ENCODE measurements at places on chromosomes 7 and 10.

DNA sequence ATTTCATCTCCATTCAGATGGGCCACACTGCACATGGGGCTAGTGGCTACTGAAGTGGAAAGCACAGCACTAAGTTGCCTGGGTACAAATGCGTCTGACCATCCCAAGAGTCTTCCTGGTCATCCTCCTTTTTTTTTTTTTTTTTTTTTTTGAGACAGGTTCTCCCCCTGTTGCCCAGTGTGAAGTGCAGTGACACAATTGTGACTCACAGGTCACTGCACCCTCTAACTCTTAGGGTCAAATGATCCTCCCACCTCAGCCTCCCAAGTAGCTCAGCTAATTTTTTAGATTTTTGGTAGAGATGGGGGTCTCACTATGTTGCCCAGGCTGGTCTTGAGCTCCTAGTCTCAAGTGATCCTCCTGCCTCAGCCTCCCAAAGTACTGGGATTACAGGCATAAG, 3.4 kb upstream of the TRRAP start:
- no peak for DNase-seq

DNA sequence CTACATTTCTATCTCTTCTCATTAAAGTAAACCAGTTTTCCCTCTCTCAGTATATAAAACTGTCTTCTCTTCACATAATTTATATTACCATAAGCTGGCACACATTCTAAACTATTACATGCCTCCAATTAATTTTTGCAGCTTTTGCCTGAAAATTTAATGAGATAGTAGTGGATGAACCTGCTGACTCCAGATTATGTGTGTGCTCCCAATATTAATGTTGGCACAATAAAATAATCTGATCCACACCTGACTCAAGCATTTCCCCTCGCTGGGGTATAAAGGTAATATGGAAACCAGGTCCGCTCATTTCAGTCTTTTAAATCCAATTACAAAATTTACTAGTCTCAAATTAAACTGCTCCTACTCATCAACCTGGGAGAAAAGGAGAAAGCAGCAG, 63.4 kb downstream of the CTBP2 start:
- no peak for DNase-seq

DNA sequence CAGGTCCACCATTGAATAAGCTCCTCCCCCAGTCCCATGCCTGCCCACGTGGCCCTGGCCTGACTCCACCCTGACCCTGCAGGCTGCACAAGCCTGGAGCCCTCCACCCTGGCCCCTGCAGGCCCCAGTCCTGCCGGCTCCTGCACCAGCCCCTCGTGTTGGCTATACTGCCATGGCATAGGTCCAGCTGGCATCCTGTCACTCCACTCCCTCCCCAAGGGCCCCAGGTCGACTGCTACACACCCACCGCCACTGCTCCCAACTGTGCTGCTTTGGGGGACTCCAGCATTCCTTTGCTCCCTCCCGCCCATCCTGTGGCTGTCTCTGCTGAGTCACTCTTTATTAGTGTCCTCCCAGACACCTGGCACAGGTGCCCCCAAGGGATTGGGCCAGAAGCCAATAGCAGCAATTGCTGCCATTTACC, 32.4 kb upstream of the HSPA12A start:
- no peak for DNase-seq

- DNase-seq: no peak
Measured at GRCh38 chr7:102916881-102917280, 4.1 kb downstream of the LRRC17 start.

DNA sequence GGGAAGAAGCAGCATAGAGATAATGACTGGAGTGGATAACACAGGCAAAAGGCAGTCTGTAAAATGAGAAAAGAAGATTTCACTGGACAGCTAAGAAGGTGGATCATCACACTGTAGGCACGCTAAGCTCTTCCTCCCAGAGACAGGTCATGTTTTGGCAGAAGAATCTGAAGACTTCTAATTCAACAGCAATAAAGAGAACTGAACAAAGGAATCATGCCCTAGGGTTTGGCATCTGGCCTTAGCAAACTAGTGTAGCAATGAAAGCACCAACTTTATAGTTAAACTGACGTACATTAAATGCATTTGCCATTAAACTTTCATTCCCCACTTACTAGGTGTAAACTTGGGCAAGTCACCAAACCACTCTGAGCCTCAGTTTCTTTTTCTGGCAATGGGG, 84.4 kb upstream of the SEM1 start:
- no peak for DNase-seq

DNA sequence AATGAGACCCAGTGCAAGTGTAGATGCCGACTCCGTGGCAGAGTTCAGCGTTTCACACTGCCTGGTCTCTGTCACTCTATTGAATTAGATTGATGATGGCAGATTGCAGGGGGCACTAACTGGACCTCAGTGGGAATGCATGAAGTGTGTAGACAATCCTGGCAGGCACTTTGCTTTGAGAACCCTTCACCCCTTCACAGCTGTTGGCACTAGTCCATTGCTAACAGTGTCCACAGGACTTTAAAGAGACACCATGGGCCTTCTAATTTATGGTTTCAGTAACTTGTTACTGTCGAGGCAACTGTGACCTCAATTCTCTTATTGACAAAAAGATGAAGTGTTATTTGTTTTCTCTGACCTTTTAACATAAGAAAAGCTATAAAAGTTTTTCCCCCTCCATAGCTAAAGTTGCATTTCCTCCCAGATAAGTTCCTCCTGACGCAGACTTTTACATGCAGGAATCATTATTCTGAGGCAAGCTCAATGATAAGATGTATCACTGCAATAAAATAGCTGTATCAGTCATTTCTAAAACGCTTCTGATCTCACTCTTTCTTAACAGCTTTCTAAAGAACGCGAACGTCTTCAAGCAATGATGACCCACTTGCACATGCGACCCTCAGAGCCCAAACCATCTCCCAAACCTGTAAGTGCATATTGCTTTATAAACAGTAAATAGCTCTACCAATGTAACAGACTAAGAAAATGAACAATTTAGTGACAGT, 238.9 kb downstream of the FOXP2 start:
- DNase-seq: no peak

DNA sequence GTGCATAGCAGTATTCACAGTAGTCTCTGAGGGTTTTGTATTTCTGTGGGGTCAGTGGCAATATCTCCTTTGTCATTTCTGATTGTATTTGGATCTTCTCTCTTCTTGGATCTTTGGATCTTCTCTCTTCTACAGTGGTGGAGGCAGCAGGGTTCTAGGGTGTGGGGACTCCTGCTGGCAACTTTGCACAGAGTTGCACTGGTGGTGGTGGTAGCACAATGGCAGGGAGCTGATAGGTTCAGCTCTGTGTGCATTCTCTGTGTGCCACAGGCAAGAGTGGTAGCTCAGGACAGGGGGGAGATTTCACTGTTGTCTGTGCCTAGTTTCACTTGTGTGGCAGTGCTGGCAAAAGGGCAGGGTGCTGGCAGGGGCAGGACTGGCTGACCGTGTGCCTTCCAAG, 35.1 kb upstream of the PRSS37 start:
- no peak for DNase-seq

DNA sequence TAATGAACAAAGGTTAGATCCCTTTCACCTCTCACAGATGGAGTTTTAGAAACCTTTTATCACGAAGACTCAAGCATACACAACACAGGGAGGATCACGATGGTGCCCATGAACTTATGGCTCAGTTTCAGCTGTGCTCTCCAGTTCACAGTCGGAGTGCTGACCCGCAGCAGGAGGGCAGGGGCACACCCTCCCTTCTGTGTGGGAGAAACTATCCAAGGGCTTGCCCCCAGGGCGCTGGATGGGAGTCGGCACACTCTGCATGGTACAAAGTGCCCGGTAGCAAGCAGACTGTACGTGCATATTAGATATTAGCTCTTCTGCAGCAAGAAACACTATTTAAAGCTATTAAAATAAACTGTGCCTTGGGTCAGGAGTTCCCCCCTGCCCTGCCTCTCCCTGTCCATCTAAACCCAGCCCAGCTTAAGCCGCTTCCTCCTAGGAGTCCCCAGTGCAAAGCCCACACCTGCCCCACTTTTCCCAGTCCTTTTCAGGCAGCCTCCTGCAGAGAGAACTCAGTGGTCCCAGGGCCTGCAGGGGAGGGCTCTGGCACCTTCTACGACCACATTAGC, 76.5 kb downstream of the CHST15 start:
- DNase-seq: no peak

DNA sequence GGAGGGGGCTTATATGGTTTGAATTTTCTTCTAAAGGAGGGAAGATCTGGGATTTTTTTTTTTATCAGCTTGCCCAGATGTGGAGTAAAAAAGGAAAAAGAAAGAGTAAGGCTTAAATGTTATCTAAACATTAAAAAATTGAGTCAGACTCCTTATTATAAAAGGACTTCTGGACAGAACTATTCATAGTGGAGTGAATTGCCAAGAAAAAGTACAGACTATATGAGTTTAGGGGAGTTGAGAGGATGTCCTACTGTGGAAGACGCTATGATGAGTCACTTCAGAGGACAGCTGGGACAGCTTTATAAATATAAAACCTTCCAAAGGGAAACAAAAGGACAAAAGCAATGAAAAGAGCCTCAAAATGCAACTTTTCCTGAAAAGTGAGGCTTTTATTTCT, 73.0 kb downstream of the TFPI2 start:
- no peak for DNase-seq

- DNase-seq: no peak
Measured at GRCh38 chr10:103742824-103743223, 112.6 kb downstream of the SH3PXD2A start.

DNA sequence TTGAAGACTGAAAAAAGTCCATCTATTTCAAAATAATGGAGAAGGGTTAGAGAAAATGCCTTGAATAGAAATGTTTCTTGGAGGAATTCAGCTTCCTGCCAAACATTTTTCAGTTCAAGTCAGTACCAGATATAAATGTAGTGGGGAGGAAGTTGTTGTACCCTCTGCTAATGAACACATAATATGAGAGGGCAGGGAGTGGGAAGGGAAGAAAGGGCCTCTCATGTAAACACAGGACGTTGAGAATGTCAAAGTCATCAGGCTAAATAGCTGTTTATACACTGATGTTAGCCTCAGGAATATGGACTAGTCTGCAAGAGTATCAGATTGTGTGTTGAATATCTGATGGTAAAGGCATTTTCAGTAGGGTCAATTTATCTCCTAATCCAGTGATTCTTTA, 37.0 kb downstream of the GPR37 start:
- DNase-seq: no peak

DNA sequence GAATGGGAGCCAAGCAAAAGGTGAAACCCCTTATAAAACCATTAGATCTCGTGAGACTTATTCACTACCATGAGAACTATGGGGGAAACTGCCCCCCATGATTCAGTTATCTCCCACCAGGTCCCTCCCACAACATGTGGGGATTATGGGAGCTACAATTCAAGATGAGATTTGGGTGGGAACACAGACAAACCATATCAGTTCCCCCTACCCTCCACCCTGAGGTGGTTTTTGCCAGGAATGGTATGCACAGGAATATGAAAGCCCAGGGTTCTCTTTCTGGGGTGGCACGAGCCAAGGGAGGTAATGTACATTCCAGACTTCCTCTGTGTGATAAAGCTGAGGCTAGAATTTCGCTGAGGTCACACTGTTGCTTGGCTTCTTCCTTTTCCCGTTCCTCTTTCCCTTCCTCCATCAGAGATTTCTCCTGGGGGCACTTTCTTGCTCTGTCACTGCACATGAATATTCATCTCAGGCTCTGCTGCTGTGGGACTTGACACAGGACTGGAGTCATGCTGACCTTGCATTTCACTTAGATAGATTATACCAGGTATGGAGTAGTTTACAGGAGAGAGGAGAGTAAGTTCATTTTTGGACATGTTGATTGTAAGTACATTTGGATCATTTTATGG, 347.0 kb upstream of the MTPN start:
- no peak for DNase-seq

- no peak for DNase-seq
Measured at GRCh38 chr7:47074702-47075153, 507.2 kb downstream of the TNS3 start.

DNA sequence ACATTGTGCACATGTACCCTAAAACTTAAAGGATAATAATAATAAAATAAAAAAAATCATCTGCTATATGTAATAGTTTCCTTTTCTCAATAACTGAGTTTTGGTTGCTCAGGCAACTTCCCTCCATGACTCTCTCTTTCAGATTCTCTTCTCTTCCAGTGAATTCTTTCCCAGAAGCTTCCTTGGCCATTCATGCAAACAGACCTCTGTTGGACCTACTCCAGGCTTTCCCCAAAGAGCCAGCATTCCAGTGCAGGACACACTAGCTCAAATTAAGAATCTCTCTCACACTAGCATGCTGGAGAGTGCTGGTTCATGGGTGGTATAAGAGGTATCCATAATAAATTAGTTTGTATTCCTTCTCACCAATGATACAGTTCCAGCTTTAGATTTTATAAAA, 31.0 kb upstream of the ZEB1 start:
- DNase-seq: no peak

GRCh38 chr7:106126170-106126938, 14.2 kb upstream of the SYPL1 start:
- no peak for DNase-seq

GRCh38 chr7:22771194-22771871, 44.3 kb downstream of the IL6 start:
- no peak for DNase-seq

DNA sequence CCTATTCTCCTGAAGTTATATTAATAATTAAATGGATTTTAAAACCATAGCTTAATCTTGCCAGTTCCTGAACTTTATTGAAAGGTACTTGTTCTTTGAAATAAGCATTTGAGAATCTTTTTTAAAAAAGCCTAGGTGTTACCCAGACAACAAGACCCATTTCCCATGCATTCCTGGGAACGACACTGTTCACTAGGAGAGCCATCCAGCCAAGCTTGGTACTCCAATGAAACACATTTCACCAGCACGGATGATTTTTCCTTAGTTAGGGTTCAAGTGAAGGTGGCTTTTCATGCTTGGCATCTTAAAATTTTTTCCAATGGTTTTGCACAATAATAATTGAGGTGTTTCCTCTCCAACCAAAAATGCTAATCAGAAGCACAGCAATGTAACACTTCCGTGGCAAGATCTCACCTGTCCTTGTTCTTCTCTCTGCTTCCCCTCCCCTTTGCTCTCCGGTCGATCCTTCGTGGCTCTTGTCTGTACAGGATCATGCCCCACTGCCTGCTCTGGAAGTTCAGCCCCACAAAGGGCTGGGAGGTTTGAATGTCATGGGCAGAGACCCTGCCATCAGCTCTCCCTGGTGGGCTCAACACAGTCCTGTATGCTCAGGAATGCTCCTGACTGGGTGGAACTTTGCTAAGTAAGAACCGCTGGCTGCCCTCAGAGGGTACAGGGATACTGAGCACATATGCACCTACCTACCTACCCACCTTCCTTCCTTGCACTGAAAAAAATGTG, 69.7 kb upstream of the AQP1 start:
- no peak for DNase-seq

DNA sequence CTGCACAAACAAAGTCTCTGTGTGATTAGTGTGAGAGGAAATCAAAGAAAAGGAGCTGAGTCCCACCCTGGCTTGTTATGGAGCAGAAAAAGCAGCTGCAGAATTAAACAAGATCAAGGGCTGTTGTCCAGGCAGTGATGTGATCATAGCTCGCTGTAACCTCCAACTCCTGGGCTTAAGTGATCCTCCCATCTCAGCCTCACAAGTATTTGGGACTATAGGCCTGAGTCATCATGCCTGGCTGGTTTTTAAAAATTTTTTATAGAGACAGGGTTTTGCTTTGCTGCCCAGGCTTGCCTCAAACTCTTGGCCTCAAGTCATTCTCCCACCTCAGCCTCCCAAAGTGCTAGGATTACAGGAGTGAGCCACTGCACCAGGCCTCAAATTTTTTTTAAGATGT, 88.9 kb downstream of the IPMK start:
- no peak for DNase-seq

- DNase-seq: no peak
Measured at GRCh38 chr7:76296743-76297740, 5.4 kb upstream of the HSPB1 start.

Data from thoracic aorta (tissue), 2 donors.